Regular cardiac myocyte (primary cell): ENCODE measurements at places on chromosomes 16 and 17. TPM values are rescaled to one million over a fixed set of nuclear protein-coding genes. Genes with fewer than 3 reads are reported as not detected.

Gene P2RX1
- 0.28 and 0.38 TPM in 2 replicates for total RNA-seq

Gene RCVRN
- not detected in 2 replicates for total RNA-seq

Gene WNK4
- 3.5 and 4.5 TPM in 2 replicates for total RNA-seq

Gene CTF1
- total RNA-seq, result 1.2 and 1.7 TPM in 2 replicates

Gene HYDIN
- total RNA-seq, result under 0.01 and 0.28 TPM in 2 replicates
